Naive thymus-derived CD4-positive, alpha-beta T cell (primary cell): ENCODE measurements at places on chromosomes 13 and 19. TPM values are rescaled to one million over a fixed set of nuclear protein-coding genes. Genes with fewer than 3 reads are reported as not detected.
A peak's percentile ranks its signal among the peaks of the same experiment; 100 is the strongest.

DNA sequence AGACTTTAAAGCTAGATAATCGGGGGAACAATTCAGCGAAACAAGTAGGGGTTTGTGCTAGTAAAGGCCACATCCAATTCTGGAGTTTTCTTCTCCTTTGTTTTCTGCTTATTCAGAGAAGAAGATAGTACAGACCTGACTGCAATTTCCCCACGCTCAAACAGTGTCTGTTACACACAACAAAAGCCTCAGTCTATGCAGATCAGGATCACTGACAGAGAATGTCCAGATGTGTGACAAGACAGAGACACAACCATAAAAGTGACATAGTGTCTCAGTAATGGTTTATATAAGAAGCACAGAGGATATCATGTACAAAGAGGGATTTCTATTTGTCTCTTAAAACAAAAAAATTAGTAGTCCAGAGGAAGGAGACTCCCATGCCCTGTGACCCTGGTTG, 70.7 kb upstream of the GTF3A start:
- no peak overlapping the region for H3K27ac ChIP-seq
- peak overlapping the region; percentile 9 for H3K4me3 ChIP-seq
- no peak for DNase-seq
- H3K36me3 ChIP-seq: no peaks in the 10 kb centered on the region

DNA sequence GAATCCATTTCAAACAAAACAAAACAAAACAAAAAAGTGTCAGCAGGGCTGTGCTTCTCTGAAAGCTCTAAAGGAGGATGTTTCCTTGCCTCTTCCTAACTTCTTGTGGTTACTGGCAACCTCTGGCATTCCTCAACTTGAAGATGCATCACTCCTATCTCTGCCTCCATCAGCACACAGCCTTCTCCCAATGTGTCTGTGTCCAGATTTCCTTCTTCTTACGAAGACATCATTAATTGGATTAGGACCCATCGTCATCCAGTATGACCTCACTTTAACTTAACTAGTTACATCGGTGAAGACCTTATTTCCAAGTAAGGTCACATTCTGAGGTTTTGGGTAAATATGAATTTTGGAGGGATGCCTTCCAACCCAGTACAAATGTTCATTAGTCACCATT, 33.8 kb upstream of the GTF2F2 start:
- H3K27ac ChIP-seq: no peak overlapping the region
- no peaks in the 10 kb centered on the region for H3K4me1 ChIP-seq
- no peaks in the 10 kb centered on the region for H3K27me3 ChIP-seq

DNA sequence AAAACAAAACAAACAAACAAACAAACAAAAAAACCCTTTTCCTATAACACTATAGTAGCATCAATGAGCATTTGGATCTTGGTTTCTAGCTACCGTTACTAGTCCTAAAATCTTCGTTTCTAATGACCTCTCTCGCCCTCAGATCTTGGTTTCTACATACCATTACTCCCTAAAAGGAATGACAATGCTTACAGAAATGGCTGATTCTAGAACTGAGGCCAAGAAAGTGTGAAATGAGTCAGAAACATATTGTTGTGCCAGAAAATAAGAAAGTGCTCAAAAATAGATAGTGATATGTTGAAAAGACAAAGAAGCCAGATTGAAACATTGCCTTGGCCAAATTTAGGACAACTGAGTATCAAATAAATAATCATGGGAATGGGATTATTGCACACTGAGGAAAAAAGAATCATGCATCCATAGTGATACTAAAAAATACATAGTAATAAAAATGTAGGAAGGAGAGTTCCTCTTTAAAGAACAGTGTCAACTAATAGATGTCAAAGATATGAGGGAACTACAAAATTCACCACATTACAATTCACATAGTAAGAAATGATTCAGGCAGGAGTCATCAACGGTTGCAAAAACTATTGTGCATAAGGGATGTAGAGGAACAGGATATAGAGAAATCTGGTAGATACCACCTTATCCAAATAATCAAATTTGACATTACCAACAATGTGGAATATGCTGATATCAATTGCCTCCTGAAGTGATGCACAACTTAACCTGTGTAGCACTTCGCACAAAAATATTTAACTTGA, 386.6 kb downstream of the DIAPH3 start:
- no peaks in the 10 kb centered on the region for H3K4me1 ChIP-seq
- H3K27ac ChIP-seq: no peak overlapping the region
- H3K36me3 ChIP-seq: no peaks in the 10 kb centered on the region
- no peak for DNase-seq
- H3K4me3 ChIP-seq: no peak overlapping the region

DNA sequence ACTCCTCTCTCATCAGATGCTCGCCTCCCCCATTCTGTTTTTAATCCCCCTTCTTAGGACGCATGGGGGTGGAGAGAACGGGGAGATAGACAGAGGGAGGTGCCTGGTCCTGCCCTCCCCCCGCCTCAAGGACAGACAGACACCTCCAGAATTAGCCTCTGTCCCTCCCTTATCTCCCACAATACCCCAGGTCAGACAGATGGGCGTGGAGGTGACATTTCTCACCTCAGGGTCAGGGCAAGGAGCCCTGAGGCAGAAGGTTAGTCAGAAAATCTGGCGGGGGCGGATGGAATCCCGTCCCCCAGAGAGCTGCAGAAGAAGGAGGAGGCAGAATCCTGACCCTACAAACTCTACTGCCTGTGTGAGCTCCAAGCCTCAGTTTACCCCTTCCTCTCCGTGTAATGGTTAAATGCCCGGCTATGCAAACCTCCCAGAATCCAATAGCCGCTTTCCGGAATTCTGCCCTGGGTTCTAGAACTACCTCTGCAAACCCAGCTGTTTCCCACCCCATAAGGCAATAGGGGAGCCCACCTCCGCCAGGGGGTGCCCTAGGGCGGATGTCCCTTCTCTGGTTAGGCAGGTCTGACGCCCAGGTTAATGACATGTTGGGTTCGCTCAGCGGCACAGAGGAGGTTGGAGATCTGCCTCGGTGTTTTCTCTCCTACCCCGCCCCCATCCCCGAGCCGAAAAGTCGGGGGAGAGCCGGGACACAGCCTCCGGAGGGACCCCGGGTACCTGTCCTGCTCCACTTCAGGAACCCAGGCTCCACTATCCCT, 900 bp downstream of the PPP1R13L start:
- DNase-seq: peak; percentile 45
- H3K4me3 ChIP-seq: no peak overlapping the region
- H3K36me3 ChIP-seq: no peaks in the 10 kb centered on the region
- H3K27me3 ChIP-seq: peaks cover 23% of the 10 kb centered on the region
- no peak overlapping the region for H3K27ac ChIP-seq

DNA sequence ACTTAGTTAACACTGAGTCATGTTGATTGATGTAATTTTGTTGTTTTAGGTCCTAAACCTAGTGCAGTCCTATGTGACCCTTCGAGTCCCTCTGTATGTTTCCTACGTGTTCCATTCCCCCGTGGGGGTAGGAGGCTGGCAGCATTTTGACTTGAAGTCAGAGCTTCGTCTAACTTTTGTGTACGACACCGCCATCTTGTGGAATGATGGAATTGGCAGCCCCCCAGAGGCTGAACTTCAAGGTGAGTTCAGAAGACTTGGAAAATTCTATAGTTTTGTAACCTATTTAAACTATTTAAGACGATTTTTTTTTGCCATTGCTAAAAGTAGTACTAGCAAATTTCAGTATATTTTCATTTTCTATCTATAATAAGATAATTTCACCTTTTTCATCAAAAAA, 117.9 kb downstream of the STOML3 start:
- DNase-seq: peak; percentile 32
- H3K4me1 ChIP-seq: no peaks in the 10 kb centered on the region
- H3K27ac ChIP-seq: no peak overlapping the region
- no peak overlapping the region for H3K4me3 ChIP-seq

DNA sequence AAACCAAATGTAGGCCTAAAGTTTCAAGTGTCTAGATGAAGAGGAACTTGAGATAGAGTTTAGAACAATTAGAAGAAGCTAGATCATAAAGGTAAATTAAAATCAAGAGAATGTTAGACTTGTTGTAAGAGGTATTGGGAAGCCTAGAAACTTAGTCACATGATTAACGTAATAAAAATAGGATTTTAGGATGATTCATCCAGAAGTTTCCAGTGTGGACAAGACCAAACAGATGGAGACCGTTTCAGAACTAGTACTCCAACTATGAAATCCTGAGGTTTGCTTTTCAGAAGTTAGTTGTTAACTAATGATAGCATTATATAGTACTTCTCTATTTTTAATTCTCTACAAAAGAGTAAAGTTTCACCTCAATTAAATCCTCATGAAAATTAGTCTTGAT, 104.9 kb downstream of the MZT1 start:
- no peak overlapping the region for H3K27ac ChIP-seq
- H3K4me3 ChIP-seq: no peak overlapping the region
- no peak for DNase-seq
- H3K36me3 ChIP-seq: no peaks in the 10 kb centered on the region
- H3K27me3 ChIP-seq: no peaks in the 10 kb centered on the region
- no peaks in the 10 kb centered on the region for H3K4me1 ChIP-seq

- DNase-seq: no peak
- no peak overlapping the region for H3K4me3 ChIP-seq
- no peaks in the 10 kb centered on the region for H3K27me3 ChIP-seq
- no peaks in the 10 kb centered on the region for H3K36me3 ChIP-seq
These were observed 143.3 kb downstream of the DCLK1 start for GRCh38 chr13:35987572-35988513.

GRCh38 chr13:113207890-113208420, 514 bp downstream of the PCID2 start:
- H3K27me3 ChIP-seq: no peaks in the 10 kb centered on the region
- peak overlapping the region; percentile 79 for H3K4me3 ChIP-seq
- H3K36me3 ChIP-seq: no peaks in the 10 kb centered on the region
- H3K27ac ChIP-seq: peak overlapping the region; percentile 88

DNA sequence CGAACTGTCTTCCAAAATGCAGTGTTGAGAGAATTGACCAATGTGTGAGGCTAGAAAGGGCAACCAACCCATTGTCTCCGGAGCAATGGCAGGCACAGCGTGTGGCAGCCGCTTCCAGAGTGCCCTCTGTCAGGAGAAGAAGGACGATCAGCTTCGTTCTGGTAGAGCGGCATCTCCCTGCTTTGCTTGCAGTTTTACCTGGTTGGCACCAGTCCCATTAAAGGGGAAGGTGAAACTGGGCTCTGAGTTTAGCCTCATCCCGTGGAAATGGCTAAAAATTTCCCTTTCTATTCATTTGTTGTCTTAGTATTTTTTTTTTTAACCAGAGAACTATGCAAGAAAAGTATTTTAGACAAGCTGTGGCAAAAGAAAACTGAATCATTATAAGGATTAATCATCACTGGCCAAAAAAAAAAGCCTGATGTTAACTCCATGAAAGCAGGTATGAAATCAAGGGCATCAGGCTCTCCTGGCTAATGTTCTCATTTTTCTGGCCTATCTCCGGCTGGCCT, 81.5 kb upstream of the SLC7A1 start:
- H3K27ac ChIP-seq: no peak overlapping the region
- DNase-seq: no peak
- no peaks in the 10 kb centered on the region for H3K27me3 ChIP-seq

GRCh38 chr13:96650301-96650886, 343.9 kb downstream of the OXGR1 start:
- no peak overlapping the region for H3K4me3 ChIP-seq
- no peak for DNase-seq
- no peaks in the 10 kb centered on the region for H3K4me1 ChIP-seq
- H3K36me3 ChIP-seq: no peaks in the 10 kb centered on the region

- H3K36me3 ChIP-seq: no peaks in the 10 kb centered on the region
- H3K27me3 ChIP-seq: no peaks in the 10 kb centered on the region
- H3K4me1 ChIP-seq: no peaks in the 10 kb centered on the region
- peak overlapping the region; percentile 21 for H3K27ac ChIP-seq
- peak overlapping the region; percentile 31 for H3K4me3 ChIP-seq
These were observed 67.0 kb upstream of the SERP2 start for GRCh38 chr13:44306371-44307192.

GRCh38 chr13:41222259-41222852, 28.0 kb upstream of the KBTBD7 start:
- no peaks in the 10 kb centered on the region for H3K27me3 ChIP-seq
- no peaks in the 10 kb centered on the region for H3K4me1 ChIP-seq

- H3K36me3 ChIP-seq: no peaks in the 10 kb centered on the region
These were observed 102.6 kb upstream of the MYCBP2 start for GRCh38 chr13:77429320-77430142.

- peak overlapping the region; percentile 87 for H3K27ac ChIP-seq
- peaks cover 35% of the 10 kb centered on the region for H3K36me3 ChIP-seq
- no peak for DNase-seq
- H3K27me3 ChIP-seq: no peaks in the 10 kb centered on the region
These were observed 1.2 kb downstream of the EEF2 start for GRCh38 chr19:3983936-3984583.

Gene LRG1
- total RNA-seq: not detected

Gene GIPC3
- total RNA-seq: 2.9 TPM

Gene ZSCAN1
- total RNA-seq: not detected

Gene KLF12
- total RNA-seq: 85.2 TPM

Gene PLIN5
- total RNA-seq: 0.24 TPM

Gene PGLYRP1
- not detected for total RNA-seq

Gene CCDC159
- total RNA-seq: 84.3 TPM

Gene LRRC25
- 4.3 TPM for total RNA-seq

Gene BCAM
- total RNA-seq: 0.42 TPM

Gene ZNF823
- total RNA-seq: 2.8 and 3.3 TPM in 2 replicates

Gene SIGLECL1
- total RNA-seq: not detected

Gene IQCN
- 18.4 TPM for total RNA-seq
